ENCODE measurements at places on chromosomes 6 and 20.

GRCh38 chr6:41255638-41256246 lies 27.6 kb downstream of the TREML4 start:
- DNase-seq = no peak

DNA sequence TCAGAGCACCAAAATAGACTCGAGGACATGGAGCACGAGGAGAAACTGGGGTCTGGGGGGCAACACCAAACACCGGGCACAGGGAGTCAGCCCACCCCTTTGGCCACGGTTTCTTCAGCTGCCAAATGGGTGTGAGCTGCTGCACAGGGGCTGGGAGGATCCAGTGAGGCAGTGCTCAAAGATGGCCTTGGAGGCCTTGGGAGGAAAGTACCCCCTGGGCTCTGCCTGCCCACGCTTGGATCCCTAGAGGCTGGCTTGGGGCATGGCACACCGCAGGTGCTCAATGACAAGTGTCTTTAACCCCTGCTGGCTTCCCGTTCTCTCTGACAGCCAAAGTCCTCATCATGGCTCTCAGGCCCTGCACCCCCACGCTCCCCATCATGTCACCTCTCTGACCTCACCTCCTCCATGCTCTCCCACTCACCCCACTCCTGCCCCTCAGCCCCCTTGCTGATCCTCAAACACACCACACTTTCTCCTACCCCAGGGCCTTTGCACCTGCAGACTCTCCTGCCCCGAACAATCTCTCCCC lies 190.3 kb downstream of the ANKRD60 start:
- DNase-seq = no peak

DNA sequence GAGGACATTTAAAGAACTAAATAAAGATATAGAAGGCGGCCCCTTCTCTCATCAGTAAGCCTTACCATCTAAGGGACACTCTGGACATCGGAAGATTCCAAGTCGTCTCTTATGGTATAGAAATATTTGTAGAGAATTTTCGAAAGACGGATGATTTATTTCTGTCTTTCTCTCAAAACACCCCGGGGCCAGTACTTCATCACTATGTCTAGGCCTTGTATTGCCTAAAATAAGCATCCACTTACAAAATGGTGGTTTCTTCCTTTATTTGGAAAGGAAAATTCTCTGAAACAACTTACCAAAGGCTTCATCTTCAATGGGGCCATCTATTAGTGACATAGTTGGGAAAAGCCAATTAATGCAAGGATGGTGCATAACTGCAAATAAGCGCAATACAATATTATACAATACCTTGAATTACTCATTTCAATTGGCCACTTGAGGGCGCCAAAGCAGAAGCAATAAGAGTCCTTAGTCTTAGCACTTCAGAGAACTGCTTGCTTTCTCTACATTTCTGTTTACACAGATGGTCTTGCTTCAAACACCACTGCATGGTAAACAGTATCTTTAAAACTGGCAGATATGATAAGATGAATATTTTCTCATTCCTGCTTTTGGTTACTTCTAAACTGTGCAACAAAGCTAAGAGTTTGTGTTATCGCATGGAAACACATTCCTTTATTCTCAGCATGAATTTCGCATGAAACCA lies 113.2 kb downstream of the VIP start:
- DNase-seq = no peak

DNA sequence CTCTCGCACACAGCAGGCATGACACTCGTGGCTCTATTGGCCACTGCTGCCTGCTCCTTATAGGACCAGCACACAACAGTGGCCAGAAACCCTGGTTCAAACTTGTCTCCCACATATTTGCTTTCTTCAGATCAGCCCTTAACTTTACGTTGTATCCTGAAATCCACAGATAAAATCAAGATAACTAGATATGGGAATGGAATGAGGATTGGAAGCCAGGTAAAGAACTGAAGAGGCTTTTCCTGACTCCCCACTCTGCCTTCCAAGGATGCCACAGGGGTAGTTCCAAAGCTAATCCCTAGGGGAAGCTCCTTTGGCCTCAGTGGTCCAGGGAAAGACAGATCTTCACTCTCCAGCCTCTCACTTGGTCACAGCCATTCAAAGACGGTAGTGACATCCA lies 86.5 kb downstream of the INSM1 start:
- DNase-seq = no peak

DNA sequence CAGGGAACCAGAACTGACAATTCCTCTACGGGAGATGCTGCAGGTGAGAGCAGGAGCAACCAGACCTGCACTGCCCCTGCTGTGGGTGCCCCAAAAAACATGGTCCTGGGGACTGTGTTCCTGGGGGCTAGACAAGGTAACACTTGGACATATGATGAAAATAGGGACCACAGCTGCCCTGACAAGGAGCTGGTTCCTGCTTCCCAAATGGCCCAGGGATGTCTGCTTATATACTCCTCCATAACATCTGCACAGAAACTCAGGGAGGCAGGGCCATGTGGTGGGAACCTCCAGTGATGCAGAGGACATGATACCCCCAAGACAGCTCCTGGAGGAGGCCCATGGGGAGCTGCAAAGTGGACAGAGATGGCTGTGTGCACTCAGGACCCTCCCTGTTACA lies 19.8 kb downstream of the HLA-F start:
- DNase-seq = no peak

DNA sequence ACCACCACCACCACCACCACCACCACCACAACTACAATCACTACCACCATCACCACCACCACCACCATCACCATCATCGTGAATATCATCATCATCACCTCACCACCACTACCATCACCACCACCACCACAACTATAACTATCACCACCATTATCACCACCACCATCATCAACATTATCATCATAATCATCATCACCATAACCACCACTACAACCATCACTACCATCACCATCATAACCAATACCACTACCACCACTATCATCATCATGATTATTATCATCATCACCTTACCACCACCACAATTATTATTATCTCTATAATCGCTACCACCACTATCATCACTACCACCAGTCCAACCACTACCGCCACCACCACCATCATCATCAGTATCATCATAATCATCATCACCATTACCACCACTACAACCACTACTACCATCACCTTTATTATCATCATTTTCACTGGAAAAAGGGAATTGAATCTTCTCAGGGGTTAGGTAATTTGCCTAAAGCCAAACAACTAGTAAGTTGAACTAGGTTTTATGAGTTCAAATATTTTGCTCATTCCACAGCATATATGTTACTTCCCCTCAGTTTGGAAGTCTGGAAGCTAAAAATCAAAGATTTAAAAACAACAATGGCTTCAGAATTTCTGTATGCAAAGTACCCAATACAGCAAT lies 8.3 kb downstream of the RIPOR2 start:
- DNase-seq = no peak

- DNase-seq = no peak
These were observed 5.6 kb upstream of the POLR1H start for GRCh38 chr6:30055513-30055912.

DNA sequence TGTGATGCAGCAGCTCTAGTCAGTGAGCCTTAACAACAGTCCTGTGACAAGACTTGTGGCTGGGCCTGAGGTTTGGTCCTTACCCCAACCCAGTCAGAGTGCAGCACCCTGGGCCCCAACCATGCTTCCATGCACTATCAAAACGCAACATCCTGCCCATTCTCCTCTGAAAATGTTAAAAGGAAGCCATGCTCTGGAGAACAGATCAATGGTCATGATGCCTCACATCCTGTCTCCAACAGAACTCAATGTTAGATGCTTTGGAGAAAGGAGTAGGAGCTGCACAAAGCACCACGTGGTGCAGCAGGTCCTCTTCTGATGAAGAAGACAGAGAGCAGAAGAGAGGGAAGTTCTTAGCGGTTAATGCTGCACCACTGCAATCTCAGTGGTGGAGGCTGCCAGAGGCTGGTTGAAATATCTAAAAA lies 41.9 kb downstream of the TRAM2 start:
- no peak for DNase-seq

GRCh38 chr20:35145141-35145564 lies 2.0 kb downstream of the EDEM2 start:
- DNase-seq = no peak

- no peak for DNase-seq
These were observed 91.2 kb downstream of the ISM1 start for GRCh38 chr20:13312300-13312699.

DNA sequence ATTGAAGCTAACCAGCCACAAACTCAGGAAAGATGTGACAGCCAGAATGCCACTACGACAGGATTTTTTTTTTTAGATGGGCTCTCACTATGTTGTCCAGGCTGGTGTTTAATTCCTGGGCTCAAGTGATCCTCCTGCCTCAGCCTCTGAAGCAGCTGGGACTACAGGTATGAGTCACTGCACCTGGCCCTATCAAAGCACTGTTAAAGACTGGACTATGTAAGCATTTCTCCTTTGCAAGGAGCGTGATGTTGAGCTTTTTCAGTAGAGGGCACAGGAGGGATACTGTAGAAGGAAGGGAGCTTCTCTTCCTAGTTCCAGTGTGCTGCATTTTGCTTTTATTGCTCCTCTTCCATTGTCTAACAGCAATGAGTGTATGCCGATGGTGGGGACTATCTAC lies 35.8 kb downstream of the ZBTB9 start:
- no peak for DNase-seq

DNA sequence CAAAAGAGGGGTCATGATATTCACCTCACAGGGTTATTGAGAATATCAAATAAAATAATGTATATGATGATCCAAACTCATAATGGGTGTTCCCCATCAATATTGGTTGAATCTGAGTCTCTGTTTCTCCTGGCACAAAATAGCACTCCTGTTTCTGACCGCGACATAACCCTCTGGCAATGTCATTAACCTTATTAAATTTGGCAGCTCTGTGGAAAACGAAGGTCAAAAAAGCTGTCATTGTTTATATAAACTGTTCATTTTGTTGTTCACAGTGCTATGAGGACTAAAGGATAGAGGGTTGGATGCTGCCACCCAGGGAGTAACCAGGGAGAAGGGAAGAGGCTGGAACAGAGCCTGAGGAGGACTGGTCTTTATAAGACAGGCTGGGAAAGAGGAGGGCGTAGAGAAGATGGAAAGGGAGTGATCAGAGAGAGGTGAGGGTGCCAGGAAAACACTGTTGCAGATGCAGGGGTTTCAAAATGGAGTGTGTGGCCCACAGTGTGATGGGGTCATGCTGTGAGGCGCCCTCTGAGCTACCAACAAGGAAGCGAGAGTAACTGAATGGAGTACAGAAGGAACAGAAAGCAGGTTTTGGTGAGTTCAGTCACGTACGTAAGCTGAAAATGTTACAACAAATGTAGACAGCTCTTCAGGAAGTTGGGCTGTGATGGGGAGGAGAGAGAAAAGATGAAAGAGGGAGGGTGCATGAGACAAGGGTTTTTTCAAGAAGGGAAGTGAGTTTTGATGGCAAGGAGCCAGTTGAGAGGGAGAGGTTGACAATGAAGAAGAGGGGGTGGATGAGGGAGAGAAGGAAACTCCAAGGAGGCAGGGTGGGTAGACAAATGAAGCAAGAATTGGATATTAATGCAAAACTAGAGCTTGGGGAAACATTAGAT lies 251.6 kb upstream of the TAB2 start:
- DNase-seq = no peak

- no peak for DNase-seq
These were observed 30.7 kb upstream of the ADIG start for GRCh38 chr20:38550274-38550673.

DNA sequence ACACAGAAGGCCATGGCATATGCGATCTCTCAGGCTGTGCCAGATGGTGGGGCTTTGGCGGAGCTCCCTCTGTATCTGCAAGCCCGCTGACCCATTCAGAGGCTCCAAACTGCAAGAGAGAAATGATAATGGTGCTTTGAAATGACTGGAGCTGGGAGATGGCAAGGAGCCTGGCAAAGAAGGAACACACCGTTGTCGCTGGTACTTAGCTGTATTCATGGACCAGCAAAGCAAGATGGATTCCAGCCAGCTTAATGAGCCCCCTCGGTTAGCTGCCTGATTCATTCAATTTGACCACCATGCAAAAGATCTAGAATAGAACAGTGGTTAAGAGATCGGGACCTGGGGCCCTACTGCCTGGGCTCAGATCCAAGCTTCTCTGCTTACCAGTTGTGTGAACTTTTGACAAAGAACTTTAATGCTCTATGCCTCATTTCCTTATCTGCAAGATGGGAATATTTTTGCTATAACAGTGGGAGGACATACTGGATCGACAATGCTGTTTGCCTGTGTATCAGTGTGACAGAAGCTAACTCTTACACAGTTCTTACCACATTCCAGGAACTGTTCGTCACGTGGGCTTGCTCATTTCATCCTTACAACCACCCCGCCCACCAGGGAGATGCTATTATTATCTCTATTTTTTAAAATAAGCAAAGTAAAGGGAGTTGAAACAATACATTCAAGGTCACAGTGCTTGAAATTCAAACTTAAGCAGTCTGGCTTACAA lies 317.8 kb upstream of the SULF2 start:
- DNase-seq = no peak

DNA sequence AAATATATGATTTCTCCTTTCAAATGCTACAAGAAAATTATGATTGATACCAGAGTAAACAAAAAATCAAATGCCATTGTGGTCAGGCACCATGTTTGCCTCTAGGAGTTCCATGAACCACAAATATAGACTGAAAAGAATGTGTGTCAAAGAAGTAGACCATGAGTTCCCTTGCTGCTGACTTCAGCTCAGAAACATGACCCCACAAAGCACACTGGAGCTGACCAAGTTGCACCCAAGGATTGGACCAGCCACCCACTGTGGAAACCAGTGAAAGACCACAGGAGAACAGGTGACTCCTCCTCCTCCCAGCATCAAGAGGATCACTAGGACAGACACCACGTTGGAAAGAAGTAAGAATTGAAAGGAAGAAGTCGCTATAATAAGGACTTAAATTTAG lies 90.8 kb upstream of the TENT5A start:
- no peak for DNase-seq

- DNase-seq = no peak
These were observed 2.7 kb downstream of the VEGFA start for GRCh38 chr6:43772681-43773049.

DNA sequence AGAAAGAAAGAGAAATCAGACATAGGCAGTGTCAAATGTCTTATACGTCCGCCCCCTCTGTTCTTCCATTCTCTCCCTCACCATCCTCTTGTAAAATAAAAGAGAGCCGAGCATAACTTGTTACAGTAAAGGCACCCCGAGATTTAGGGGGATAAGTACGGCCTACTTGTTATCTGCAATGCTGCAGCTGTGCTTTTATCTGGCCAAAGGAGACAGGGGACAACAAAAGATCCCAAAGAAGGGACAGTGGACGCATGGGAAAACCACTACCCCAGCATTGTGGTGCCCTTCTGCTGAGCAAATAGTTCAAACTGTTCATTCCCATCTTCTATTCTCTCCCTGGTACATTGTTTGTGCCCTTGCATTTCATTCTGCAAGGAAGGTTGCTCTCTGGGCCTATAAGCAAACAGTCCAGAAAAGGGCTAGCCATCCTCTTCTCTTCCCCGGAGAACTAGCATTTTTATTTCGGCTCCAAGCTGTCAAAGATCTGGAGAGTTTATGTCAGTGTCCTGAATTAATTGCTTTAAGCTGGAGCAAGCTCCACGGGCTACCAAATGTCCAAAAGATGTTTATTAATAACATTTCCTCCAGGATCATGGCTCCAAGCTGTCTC lies 22.3 kb downstream of the FOXA2 start:
- no peak for DNase-seq

Data from ascending aorta (tissue), 2 donors.